ENCODE measurements at places on chromosomes 1 and 21.

DNA sequence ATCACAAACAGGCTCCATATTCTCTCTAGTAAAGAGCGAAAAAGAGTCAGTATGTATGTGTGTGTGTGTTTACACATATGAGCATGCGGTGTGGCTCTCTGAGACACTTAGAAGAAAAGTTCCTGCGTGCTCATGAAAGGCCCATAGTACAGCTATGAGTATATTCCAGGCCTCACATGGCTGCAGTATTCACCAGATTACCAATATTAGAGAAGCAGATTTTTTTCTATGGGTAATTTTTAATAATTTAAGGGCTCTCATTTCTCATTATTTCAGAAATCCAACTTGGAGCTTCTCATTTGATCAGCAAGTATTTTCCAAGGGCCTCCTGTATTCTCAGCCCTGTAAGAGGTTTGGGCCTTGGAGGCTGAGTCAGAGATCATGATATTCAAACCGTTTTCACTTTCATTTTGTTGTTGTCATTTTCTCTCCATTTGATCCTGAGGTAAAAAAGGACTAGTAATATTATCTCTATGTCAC lies 232.9 kb upstream of the SGIP1 start:
- DNase-seq, result no peak

- DNase-seq, result no peak
Observed at GRCh38 chr1:155761736-155762405, 73.0 kb downstream of the DAP3 start.

DNA sequence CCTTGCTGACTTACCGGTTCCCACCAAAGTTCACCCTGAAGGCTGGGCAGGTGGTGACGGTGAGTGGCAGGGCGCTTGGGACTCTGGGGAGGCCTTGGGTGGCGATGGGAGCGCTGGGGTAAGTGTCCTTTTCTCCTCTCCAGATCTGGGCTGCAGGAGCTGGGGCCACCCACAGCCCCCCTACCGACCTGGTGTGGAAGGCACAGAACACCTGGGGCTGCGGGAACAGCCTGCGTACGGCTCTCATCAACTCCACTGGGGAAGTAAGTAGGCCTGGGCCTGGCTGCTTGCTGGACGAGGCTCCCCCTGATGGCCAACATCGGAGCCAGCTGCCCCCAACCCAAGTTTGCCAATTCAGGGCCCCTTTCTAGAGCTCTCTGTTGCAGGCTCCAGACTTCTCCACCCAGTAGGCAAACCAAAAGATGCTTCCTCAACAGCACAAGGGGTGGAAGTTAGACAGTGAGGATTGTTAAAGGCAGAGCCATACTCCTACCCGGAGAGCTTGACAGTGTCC lies 16.4 kb upstream of the SEMA4A start:
- peak; percentile 79 for DNase-seq

DNA sequence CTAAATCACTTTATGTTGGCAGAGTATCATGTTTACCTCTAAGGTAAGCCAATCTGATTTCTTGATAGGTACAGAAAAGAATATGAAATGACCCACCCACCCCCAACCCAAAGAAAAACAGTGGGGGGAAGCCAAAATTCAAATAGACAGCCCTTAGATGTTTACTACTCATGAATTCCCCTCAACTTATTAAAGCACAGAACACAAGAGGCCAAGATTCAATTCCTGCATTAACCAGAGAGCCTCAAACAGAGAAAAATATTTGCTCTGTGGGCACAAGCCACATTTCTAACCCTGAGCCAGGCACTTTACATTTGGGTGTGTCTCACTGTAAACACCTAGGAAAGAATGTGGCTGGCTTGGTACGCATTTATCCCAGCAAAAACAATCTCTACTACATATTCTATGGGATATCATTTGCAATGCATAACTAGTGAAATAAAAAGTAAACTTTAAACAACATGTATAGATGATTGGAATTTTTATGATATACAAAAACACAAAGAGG lies 84.3 kb downstream of the PTPN14 start:
- DNase-seq, result no peak

GRCh38 chr21:29080454-29080941 lies 7.0 kb upstream of the CCT8 start:
- DNase-seq, result no peak

DNA sequence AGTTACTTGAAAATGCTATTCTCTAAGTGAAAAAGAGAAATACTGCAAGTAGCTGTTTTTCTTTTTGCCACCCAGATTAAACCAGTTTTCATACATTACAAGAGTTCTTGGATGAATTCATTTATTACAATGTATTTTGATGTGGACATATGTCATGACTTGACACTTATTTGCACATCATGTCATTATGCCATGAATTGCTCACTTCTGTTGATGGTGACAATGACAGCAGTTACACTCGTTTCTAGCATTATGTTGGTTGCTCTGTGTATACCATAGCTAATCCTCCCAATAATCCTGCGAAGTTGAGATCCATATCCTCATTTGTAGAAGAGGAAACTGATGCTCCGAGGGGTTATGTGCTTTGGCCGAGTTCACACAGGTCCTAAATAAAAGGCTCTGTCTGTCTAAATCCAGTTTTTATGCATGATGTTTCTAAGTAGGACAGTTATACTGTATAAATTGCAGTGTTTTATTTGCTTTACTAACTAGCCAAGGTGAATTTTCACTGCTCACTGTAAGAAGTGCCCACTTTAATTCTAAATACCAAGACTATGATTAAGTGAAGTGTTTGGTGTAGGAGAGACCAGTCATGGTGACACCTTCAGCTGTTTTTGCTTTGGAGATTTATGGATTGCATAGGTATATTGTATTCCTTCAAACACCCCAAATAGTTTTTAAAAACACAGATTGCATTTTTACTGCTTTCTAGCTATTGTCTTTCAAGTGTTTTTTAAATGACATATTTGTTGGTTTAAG lies 56.7 kb downstream of the PRDM2 start:
- DNase-seq, result no peak

- DNase-seq, result peak; percentile 30
Observed at GRCh38 chr1:29461115-29461739, 224.9 kb downstream of the PTPRU start.

DNA sequence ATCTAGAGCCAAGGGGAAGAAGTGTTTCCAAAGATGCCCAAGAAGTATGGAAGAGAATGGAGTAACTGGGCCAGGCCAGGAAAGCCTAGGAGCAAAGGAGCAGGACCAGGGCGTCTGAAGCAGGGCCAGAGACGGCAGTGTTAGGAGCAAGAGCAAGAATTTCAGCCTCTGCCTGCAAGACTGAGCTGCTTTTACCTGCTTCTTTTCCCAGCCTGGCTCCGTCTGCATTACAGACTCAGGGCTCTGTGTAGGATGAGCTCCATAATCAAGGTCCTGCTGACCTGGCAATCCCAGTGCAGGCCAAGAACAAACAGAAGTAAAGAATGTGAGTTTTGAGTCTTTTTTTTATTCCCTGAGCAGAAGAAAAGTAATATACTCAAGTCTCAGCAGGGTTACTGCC lies 10.1 kb downstream of the FMO1 start:
- DNase-seq, result no peak

DNA sequence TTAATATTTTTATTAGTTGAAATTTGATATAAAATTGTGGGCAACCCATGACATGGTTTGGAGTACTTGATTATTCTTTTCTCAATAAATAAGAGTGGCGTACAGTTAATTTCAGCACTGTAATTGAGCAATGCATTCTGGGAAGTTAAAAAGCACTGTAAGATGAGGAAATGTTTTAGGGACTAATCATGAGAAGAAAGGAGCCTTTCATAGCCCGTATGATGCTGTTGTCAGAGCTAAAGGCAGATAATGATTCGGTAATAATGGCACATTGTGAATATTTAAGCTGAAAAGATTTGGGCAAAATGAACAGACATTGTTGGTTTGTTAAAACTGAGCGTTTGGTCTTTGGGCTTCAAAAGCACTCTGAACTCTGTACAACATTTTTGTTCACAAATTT lies 139.3 kb downstream of the NFIA start:
- no peak for DNase-seq

DNA sequence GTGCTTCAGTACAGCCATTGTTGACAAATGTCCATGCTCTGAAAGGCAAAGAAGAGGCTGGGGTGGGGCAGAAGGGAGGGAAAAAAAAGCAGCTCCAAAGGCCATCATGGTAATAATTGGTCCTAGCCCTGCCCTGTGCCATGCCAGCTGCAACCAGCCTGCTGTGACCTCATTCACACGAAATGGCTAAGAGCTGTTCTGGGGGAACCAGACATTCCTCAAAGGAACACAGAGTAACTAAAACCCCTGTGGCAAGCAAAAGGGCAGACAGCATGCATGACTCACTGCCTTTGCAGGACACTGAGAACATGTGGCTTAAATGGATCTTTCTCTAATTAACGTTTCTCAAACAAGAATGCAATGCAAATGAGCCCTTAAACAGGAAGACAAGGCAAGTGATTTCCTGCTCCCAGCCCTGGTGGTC lies 42.3 kb downstream of the STYXL2 start:
- DNase-seq, result no peak

DNA sequence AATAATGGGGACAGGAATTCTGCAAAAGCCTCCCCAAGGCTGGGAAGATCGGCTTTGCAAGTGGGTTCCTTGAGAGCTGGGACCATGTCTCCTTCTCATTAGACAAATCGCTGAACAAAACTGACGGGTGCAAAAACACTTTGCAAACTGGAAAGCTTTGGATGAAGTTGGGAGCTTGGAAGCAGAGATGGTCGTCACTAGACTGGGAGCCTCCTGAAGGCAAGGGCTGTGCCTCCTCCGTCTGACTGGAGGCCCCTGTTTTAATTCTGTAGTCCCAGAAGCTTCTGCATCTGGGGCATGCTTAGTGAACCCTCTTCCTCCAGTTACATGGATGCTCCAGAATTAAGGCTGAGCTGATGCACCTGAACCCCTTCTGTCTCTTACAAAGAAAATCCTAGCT lies 82.3 kb upstream of the IFFO2 start:
- peak; percentile 29 for DNase-seq

DNA sequence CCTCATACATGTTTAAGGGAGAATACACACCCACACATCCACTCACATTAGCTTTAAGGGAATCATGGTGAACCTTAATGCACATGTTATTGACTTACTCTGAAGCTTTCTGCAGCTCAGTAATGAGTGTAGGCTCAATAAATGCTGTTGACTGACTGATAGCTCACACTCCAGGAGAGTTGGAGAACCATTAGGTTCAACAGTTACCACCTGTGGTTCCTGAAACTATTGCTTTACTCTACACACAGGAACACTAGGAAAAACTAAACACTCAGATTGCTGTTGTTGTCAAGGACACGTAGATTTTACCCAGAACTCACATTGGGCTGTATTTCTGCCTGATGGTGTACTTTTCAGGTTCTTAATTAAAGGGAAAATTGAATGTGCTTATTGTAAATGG lies 37.3 kb downstream of the ZC3H11B start:
- DNase-seq, result no peak

DNA sequence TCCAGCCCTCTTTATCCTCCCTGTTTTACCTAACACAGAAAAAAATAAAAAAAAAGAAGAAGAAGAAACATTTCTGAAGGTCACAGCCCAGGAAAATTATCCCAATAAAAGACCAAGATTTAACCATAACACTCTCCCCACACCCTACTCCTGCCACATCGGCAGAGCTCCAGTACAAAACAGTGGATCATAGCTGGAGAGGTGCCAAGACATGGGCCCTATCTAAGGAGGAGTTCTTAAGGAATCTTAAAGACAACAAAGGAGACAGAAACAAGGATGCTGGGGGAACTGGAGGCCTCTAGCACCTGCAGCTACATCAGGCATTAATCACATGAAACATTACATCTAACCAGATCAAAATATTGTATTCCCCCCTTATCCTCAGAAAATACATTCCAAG lies 432.8 kb downstream of the MATN1 start:
- no peak for DNase-seq

DNA sequence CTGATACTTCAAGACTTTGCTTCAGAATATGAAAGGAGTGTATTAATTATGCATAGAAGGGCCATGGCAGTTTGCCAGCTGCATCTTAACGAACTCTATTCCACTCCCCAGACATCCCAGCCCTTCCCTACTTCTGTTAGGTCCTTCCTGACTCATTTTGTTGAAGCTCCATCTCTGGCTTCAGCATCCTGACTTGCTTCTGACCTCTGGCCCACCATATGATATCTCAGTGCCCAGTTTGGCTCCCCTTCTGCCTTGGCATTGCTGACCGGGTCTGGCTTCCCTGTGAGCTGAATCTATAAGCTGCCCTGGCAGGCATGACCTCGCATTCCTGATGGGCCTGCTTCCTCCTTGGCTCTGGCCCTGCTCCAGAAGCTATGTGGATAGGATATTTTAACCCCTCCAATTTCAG lies 27.6 kb upstream of the ARHGAP29 start:
- no peak for DNase-seq

- DNase-seq, result no peak
Observed at GRCh38 chr21:42102991-42103390, 31.9 kb downstream of the UMODL1 start.

DNA sequence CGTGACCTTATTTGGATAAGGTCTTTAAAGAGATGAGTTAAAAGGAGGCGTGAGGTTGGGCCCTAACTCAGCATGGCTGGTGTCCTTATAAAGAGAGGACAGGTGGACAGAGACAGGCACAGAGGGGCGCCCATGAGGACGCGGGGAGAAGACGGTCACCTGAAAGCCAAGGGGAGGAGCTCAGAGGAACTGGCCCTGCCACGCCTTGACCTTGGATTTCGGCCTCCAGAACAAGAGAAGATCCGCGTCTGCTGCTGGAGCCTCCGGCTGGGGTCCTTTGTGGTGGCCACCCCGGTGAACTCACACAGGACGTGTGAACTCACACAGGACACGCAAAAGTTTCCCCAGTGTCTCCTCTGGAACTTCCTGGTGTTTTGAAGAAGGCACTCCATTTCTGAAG lies 122.7 kb downstream of the SIK1 start:
- no peak for DNase-seq

- DNase-seq, result no peak
Observed at GRCh38 chr1:193537266-193538002, 351.0 kb upstream of the B3GALT2 start.

DNA sequence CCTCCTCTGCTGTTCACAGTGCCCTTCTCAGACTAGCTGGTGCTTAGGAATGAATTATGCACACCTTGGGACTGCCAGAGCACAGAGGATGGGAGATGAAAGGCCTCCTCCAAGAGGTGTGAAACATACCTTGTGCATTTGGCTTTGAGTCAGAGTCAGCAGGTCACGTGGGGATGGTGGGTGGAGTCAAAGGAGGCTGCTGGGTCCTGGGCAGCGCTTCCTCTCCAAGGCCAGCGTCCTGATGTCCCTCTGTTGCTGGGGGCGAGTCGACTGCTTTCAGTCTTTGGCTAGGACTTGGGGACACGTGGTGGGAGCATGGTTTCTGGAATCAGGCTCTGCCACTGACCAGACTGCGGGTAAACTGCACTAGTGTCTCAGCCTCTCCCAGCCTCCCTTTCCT lies 91.2 kb downstream of the AJAP1 start:
- DNase-seq, result peak; percentile 81

DNA sequence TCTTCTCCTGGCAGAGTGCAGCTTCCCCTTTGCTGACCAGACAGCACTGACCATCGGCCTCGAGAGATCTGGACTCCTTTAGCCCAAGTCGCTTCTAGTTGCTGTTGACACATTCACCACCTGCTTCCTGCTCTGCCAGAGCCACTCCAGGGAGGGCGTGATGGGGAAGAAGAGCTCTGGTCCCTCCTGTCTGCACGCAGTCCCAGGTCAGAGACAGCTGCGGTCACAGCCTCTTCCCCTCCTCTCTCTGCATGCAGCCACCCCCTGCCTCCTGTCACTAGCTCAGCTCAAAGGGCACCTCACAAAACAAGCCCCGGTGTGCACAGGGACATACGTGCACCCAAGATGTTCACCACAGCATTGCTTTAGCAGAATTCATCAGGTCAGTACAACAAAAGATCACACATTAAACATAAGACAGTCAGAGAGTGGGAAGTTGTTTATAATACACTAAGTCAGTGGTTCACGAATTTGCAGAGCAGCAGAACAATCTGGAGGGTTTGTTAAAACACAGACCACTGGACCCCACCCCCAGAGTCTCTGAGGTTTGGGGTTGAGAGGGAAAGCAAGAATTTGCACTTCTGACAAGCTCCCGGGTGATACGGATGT lies 132.9 kb downstream of the SYF2 start:
- DNase-seq, result no peak
